ENCODE measurements at places on chromosomes 6 and 20. TPM values are rescaled to one million over a fixed set of nuclear protein-coding genes. Genes with fewer than 3 reads are reported as not detected.

The SLPI gene
- total RNA-seq = 3,615 TPM

The SPDEF gene
- total RNA-seq = 0.19 TPM

The PPIL4 gene
- total RNA-seq = 30.1 TPM

The HDGFL1 gene
- not detected for total RNA-seq
